ENCODE measurements at places on chromosomes 6 and 20.
A peak's percentile ranks its signal among the peaks of the same experiment; 100 is the strongest.

DNA sequence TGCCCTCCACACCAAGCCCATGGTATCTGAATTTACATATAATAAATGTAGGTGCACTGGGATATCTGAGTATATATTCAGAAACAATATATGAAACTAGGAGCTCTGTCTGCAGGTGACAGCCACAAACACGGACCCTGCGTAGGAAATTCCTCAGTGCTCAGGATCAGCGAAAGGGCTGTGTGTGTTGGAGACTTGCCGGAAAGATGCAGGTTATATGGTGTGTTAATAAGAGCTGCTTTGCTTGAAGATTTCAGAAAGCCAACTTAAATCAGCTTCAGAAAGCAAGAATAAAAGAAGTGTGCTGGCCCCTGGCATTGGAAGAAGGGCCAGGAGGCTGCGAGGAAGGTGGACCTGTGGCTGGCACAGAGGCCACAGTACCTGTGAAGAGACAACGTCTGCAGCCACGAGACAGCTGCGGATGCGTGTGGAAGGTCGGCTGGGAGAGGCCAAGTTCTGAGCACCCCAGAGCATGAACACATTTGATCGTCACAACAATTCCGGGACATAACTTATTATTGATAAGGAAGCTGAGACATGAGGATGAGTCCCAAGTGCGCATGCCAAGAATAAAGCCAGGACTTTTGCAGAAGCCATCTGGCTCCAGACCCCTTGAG, 183.2 kb downstream of the DLL1 start:
- DNase-seq: no peak

DNA sequence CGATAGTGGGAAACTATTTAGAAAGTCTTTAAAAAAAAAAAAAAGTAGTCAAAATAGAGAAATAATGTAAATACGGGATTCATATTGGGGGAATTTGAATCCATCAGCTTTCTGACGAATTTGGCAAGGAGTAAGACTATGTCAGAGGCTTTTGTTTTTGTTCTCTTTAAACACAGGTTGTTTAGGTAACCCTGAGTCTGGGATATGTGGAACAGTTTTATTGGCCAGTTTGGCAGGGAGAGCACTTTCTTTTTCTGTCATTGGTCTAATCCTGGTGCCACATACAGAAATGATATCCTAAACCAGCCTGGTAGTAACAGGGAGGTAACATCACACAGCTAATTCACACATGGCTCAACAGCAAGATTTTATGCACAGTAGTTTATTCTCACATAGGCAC, 27.7 kb downstream of the HAO1 start:
- DNase-seq: no peak

DNA sequence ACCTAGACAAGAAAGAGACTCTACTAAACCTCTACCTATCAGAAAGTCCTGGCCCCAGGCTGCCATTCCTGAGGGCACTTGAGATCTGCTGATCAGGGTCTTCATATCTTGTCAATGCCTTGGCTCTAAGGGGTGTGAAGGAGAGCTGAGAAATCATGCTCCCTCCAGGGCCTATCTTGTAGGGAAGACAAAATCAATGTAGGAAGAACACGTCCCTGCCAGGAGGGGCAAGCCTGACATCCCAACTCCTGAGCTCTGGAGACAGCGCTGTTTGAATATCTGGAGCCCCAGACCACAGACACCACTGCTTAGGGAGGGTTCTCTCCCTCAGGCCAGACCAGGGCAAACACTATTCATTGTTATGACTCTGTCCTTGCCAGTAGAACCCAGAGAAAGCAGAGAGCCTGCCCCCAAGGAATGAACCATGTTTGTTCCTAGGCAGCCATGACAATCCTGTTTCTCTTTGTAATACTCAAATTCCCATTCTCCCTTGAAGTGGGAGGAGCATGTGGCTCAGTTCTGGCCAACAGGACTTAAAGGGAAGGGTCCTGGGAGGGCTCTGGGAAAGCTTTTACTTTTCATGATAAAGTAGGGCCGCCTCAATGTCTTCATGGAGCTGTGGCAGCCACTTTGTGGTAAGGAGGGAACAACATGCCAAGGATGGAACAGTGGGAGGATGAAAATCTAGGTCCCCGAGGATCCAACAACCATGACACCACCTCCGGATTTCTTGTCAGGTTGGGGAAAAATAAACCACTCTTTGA, 1.8 kb upstream of the FASTKD5 start:
- DNase-seq: peak; percentile 52

GRCh38 chr20:10219452-10219791, 792 bp downstream of the SNAP25 start:
- peak; percentile 85 for DNase-seq

GRCh38 chr20:24490598-24490997, 21.2 kb downstream of the SYNDIG1 start:
- DNase-seq: no peak

DNA sequence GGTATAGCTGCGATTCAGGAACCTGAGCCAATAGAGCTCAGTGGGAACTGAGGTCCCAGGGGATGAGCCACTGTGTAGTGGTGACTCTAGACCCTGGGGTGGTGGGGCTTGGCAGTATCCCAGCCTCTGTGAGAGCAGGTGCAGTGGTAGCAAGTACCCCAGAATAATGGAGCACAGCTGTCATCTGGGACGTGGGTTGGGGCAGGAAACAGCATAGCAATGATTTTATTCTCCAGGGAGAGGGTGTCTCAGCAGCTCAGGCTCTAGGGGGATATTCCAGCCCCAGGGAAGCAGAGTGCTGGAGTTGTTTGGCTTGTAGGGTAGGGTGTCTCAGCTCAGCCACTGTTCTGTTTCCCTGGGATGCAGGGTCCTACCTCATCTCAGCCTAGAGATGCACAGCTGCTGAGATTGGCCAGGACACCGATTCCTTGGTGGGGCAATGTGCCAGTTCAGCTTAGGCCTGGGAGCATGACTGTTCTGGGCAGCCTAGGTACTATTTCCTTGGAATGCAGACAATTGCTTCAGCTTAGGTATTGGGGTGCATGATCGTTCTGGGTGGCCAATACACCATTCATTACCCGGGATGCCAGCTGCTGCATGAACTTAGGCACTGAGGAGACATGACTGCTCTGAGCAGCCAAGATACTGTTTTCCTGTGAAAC, 34.0 kb upstream of the NUP153 start:
- DNase-seq: no peak

DNA sequence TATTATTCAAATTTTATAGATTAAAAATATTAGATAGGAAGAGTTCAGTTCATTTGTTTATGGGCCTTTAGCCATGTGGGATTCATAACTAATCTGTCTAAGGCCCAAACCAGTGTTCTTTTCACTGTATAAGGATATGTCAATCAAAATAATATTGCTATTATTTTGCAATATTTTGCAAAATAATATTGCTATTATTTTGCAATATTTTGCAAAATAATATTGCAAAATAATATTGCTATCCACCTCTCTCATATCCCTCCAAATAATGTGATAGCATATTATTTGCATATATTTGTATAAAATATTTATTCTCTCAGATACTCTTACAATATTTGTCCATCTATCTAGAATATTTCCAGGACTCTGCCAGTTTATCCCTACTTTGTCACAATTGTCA, 595.3 kb upstream of the PTCHD4 start:
- DNase-seq: no peak

DNA sequence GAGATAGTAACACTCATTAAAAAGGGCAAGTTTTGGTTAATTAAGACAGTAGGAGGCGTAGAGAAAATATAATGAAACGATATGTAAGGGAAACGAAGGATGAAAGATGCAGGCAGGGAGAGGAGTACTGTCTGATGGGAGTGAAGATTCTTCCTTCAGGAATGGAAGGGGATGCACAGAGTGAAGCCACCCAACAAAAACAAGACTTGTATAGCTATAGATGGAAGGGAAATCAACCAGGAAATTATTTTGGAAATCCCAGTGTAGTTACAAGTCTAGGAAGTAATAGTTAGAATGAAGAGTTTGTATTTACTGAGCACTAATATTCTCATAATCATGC, 19.7 kb upstream of the HLA-DRB1 start:
- no peak for DNase-seq

DNA sequence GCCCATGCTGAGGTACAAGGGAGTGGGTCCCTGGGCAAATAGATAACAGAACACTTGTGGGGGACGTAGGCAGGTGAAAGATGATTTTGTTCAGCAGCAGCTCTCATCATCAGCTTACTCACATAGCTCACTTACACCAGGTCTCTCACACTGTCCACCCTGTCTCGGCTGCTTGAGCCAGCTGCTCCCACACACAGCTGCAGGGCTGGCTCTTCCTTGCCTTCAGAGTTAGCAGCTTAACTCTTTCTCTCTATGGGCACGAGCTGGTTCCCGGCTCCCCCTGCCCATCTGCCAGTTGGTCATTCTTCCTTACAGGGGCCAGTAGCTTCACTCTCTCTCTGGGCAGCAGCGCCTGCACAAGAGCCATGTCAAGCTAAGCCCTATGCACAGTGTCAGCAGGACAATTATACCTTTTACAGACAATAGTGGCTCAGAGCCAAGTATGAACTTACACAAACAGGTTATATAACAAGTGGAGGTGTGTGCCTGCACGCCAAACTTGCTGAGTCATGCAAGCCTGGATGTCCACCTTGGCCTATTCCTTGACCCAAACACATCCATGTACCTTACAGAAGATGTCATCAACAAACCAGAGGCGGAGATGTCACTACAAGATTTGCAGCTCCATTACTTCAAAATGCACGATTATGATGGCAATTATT, 18.7 kb downstream of the ZNF391 start:
- no peak for DNase-seq

DNA sequence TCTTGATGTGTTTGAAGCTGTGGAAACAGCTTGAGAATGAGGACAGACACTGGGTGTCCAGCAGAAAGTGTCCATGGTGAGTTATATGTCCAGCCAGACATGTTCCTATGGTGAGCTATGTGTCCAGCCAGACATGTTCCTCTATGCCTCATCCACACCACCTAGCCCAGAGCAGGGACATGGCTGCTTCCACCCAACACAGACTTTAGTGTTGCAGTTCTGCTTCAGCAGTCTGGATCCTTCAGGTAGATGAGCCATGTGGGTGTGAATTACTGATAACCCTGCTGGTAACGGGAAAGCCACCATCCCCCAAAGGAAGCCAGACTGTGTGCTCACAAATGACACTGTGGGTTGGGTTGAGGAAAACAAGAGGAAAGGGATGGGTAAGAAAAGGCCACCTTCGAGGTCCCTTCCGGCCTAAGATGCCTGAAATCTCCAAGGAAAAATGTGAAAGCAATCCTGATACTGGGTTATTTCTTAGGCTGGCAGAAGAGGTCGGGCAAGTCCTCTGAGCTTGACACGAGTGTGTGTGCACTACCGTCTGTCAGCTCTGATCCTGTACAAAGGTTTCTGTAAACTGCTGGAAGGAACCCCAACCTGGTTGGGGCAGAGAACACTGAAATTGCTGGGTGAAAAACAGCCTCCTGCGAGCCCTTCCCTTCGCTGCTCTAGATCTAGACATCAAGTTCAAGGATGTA, 77.8 kb downstream of the NINL start:
- no peak for DNase-seq

GRCh38 chr20:62760856-62761758, 35.2 kb upstream of the MRGBP start:
- DNase-seq: peak; percentile 38

DNA sequence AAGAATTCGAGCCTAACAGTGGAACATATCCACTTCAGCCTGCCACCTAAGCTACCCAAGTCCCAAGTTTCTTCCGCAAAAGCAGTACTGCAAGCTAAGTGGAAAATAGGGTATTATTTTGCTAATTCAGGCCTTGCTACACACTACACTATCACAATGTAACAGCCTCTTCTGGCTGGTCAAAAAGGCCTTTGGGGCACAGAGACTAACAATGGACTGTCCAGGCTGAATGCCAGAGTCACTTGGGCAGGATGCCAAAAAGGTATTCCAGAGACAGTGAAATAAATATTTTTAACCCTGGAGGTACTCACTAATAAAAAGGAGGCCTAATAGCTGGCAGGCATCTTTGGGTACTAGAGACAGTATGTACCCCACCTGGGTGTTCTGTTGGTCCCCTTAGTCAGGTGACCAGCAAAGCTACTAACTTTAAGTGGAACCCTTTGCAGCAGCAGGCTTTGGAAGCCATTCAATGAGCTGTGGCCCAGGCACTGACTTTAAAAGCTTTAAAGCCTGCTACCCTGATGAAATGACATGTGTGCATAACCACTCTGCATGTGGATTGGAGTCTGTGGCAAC, 692.1 kb downstream of the HTR1B start:
- peak; percentile 1 for DNase-seq

GRCh38 chr6:170561555-170561954, 7.4 kb downstream of the TBP start:
- DNase-seq: no peak

Data from ELF-1 (cell line).